RPMI7951 (cell line): ENCODE measurements at places on chromosomes 7 and 10. TPM values are rescaled to one million over a fixed set of nuclear protein-coding genes. Genes with fewer than 3 reads are reported as not detected.
A peak's percentile ranks its signal among the peaks of the same experiment; 100 is the strongest.

Gene PRR15
- 0.10 TPM in 1 of 2 replicates, not detected in the other for total RNA-seq

Gene DGKB
- total RNA-seq, result not detected in 2 replicates

Gene CNPY1
- total RNA-seq, result not detected in 2 replicates

Gene TWNK
- total RNA-seq, result 6.4 and 7.8 TPM in 2 replicates

Gene GRB10
- total RNA-seq, result 44.9 and 51.7 TPM in 2 replicates

Gene ZNF394
- 15.9 and 19.2 TPM in 2 replicates for total RNA-seq

Gene CHAT
- not detected in 2 replicates for total RNA-seq

Gene PTN
- 26.4 and 40.4 TPM in 2 replicates for total RNA-seq

- DNase-seq, result no peak
These were observed 327.1 kb downstream of the BICC1 start for GRCh38 chr10:58839771-58840170.

DNA sequence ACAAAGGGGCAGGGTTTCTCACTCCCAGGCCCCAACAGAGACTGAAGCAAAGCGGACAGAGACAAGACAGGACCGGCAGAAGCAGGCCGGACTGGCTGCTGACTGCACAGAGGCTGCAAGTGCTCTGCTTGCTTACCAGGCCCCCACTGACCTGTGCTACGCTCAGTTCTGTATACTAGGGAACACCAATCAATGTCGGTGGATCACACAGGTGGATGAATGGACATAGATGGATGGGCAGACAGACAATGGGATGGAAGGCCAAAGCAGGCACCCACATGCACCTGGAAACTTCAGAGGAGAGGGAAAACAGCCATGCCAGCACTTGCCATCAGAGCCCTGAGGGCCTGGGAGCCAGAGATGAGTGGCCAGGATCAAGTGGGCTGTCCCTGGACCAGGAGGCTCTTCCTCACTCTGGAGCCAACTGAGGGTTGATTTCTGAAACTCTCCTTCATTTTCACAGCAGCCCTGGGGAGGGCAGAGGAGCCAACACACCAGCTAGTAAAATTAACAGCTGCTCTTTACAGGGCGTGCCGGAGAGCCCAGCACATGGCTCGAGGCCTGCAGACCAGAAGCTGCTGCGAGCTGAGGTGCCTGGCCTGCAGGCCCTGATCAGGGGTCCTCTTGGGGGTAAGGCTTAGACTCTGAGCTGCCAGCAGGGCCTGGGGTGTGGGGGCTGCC, 243.6 kb downstream of the KCNMA1 start:
- DNase-seq, result peak; percentile 52

DNA sequence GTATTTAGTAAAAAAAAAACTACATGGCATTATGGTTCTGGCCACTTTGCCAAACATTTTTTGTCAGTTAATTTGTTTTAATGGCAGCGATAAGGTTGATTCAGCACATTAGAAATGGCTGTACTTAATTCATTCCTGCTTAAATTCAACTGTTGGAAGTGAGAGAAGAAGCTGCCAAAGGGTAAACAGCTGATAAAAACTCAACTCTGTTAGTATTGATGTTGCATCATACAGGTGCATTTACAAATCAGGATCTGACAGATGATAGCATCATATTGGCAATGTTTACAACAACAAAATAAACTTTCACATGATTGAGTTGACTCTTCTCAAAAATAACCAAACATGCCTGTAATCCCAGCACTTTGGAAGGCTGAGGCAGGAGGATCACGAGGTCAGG, 444.3 kb downstream of the IPMK start:
- no peak for DNase-seq

- DNase-seq, result peak; percentile 35
These were observed 7.7 kb downstream of the HDAC9 start for GRCh38 chr7:18503126-18503866.

GRCh38 chr10:78321000-78321399, 287.3 kb downstream of the RPS24 start:
- no peak for DNase-seq

GRCh38 chr7:41779918-41780317, 77.0 kb upstream of the INHBA start:
- DNase-seq, result no peak

DNA sequence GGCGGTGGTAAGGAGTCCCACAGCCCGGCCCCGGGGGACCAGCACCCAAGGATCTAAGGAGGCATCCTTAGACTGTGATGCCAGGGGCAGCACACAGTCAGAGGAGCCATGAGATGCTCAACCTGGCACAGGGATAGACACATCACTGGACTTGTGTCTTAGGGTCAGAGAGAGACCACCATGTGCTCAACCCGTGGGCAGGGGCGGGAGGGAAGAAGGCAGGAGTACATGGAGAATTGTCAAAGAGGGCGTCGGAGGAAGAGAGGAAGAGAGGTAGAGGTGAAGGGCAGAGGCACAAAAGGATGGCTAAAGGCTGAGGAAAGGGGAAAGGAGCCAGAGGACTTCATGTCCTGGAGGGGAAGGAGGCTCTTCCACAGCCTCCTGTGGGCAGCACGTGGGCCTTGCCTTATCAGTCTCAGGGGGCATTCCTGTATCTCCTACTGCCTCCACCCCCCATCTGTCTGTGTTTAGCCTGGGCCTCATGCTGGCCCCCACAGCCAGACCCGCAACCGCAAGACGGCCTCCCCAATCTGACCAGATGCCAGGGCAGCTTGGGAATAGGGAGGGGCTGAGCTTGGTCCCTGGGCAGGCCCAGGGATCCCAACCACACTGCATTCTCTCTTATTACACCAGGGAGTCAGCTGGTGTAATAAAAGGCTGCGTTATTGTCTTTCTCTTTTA, 2.2 kb downstream of the ADCY1 start:
- DNase-seq, result peak; percentile 75

GRCh38 chr10:32376771-32377170, 29.8 kb upstream of the EPC1 start:
- no peak for DNase-seq

DNA sequence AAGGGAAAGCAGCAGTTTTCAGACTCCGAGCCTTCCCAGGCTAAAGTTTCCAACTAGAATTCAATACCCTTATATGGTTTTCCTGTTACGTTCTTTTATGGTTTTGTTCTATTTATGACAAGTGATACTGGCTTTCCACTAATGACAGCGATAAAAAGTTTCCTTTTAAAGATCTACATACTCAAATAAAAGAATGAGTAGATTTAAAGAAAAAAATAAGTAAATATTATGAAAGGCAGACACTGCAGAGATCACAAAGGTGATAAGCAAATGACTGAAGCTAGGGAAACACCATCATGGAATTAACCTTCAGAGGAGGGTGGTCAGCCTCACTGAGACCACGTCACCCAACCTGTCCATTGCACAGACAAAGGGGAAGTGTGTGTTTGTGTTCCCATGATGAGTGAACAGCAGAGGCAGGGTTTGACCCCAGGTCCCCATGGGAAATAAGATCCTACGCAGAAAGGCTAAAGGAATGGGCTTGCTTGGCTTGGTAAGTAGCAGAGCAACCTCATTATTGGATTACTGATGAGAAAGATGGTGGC, 4.0 kb downstream of the VSIR start:
- no peak for DNase-seq

DNA sequence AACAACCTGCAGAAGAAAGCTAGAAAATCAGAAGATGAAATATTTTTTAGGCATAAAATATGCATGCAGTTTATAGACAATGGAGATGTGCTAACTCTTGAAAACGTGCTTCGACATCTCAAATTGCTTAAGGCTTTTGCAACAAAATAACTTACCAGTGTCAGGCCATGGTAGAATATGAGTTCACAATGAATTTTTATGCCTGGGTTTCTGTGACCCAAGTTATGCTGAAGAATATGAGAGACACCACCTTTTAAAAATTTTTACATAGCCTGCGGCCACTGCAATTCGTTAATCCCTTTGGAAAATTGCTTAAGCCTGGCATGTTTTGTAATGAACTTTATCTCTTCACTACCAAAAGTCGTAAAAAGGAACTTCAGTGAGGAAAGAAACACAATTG, 170.1 kb upstream of the AKR1E2 start:
- no peak for DNase-seq

GRCh38 chr10:124448696-124449169, 1.1 kb downstream of the NKX1-2 start:
- DNase-seq, result no peak

- DNase-seq, result no peak
These were observed 8.8 kb downstream of the OGDH start for GRCh38 chr7:44615149-44615611.

DNA sequence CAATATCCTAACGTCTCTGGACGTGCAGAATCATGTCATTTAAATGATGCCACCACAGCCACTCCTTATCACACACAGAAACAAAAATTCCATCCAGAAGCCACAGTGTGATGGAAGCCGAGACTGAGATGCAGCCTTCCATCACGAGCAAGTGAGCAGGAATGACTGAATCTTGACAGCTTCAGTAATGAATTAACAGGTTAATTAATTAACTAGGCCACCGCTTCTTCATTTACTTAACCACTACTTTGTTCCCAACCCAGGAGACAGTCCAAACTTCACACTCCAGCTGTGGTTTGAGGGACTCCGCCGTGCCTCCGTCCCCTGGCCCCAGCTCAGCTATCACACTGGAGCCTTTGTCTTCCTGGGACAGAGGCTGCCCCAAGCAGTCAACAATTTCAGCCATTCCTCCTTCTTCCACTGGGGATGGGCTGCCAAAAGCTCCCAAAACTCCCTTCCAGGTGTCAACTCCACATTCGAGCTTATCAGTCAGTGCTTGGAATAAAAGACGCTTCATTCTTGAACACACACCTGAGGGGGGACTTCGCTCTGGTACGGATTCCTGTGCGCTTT, 65.9 kb downstream of the FGFR2 start:
- no peak for DNase-seq

GRCh38 chr10:103451831-103452505, at the start of gene CALHM2:
Gene CALHM2, minus strand, starts transcription at chr10:103452370. Its CDS starts 2,429 bp downstream, at chr10:103449941.
- no peak for DNase-seq

DNA sequence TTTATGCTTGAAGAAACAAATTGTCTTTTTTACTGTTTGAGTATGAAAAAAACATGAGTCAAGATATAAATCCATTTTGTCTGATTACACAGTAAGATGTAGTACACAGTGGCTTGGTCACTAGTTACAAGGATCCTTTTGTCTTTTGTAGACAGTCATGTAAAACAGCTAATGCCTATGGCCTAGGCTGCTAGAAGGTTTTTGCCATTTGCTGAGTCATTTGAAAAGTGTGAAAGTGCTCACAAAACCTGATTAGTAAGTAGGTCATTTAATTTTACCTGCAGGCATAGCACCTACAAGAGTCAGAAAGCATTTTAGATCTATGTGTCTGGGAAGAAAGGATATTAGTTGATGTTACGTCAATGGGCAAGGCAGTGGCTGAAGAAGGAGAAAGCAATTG, 819.4 kb downstream of the MAGI2 start:
- no peak for DNase-seq

DNA sequence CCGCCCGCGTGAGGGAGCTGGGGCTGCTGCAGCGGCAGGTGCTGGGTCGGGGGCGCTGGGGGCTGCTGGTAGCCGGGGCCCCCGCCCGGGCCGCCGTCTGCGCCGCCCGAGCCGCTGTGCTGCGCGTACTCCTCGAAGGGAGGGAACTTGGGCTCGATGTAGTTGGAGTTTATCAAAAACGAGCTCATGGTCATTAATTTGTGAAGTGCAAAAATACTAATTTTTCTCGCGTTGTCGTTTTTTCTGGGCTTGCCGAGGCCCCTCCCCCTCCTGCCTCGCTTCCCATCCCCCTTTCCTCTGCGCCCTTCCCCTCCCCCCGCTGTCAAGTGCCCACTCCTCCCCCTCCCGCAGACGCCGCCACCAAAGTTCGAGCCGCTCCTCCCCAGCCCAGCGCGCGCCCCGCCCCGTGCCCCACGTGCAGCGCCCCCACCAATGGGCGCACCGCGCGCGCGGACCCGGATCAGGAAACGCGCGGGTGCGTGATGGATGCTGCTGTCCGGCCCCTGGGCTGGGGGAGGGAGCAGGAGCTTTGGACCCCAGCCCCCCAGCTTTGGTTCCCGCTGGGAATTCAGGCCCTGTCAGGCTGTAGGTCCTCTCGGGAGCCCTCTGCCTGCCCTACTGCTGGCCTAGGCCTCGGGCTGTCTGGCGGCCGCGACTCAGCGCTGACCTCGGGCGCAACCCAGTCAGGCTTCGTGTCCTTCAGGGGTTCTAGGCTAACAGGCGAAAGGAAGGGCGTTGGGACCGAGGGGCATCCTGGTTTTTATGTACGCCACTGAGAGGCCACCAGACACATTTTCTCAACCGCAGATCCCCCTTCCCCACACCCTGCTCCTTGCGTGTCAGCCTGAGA, at the start of gene HOXA4:
HOXA4 (minus strand) TSS at position 218 of the 850 bp plus-strand sequence; CDS start at position 194, 24 bp downstream.
- peak; percentile 93 for DNase-seq

DNA sequence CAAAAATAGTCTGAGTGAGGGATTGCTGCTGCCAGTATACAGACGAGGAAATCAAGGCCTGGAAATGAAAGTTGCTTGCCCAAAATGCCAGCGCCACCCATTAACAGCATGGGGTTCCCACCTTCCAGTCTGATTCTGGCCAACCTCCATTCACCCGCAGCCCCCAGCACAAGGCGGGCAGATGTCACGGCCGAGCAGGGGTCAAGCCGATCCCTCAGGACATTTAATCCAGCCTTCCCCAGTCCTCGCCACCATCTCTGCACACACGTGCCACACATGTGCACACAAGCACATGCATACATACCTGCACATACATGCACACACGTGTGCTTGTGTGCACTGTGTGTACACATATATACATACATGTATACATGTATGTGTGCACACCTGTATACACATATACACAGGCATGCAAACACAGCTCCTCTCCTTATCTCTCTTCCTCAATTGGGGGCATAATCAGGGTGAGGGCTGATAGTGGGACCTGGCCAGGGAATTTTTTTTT, 122.9 kb downstream of the GRID1 start:
- DNase-seq, result no peak

- DNase-seq, result peak; percentile 38
These were observed 34.7 kb downstream of the MINDY4 start for GRCh38 chr7:30805931-30806330.

- DNase-seq, result peak; percentile 49
These were observed 2.2 kb downstream of the DNAJC30 start for GRCh38 chr7:73681031-73681430.

DNA sequence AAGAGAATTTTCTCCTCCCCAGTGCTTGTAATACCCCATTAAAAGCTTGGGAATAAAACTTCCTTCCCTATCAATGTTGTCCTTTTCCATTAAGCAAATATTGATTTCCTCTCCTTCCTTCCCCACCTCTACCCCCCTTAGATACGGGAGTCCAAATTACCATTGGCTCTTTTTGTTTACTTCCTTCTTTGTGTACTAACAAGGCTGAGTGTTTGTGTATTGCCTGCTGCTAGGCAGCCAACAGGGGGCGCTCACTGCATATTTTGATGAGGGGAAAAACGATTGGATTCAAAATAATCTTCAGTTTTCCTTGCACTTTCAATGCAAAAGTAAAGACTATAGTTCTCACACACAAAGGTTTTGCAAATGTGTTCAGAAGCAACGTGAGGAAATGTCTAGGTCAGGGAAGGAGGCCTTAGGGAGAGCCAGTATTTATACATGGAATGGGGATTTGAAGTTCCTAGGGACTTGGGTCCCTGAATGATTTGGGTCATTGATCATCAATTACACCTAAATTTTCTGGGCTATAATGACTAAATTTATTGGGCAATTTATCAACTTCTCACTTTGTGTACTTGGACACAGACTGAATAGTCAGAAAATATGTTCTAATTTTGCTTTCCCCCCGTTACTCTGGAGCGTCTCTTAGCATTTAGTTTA, 23.6 kb upstream of the VPS41 start:
- peak; percentile 46 for DNase-seq
